Lung microvascular endothelial cell (primary cell): ENCODE measurements at places on chromosomes 1 and 21. TPM values are rescaled to one million over a fixed set of nuclear protein-coding genes. Genes with fewer than 3 reads are reported as not detected.

- no peak for DNase-seq
Measured at GRCh38 chr21:43861706-43862105, 3.3 kb upstream of the AGPAT3 start.

GRCh38 chr1:15568387-15569073, 16.3 kb downstream of the AGMAT start:
- DNase-seq, result no peak

DNA sequence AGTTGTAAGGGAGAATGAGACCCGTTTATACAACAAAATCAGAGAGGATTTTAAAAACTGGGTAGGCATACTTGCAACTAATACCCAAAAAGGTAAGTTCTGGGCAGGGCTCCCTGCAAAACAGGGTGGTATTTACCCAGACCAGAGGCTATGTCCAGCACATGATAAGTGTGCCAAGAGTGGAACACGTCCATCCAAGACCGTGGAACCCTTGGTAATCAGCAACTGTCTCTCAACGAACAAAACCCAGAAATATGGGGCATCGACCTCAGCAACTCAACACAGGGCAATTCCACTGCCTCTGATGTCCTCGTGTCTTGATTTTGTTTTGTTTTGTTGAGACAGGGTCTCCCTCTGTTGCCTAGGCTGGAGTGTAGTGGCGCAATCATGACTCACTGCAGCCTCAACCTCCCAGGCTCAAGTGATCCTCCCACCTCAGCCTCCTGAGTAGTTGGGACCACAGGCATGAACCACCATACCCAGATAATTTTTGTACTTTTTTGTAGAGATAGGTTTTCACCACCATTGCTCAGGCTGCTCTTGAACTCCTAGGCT, 26.7 kb upstream of the MX1 start:
- no peak for DNase-seq

Gene DHDDS
- total RNA-seq, result 22.4 and 24.6 TPM in 2 replicates
